ENCODE measurements at places on chromosomes 2 and 18. TPM values are rescaled to one million over a fixed set of nuclear protein-coding genes. Genes with fewer than 3 reads are reported as not detected.

Gene SATB2
- total RNA-seq, result 19.0 TPM

Gene UGT1A4
- total RNA-seq, result not detected

Gene NR4A2
- 25.3 TPM for total RNA-seq

Gene DSG2
- 4.0 TPM for total RNA-seq

Gene STARD6
- not detected for total RNA-seq

Gene ANKRD30BL
- not detected for total RNA-seq

DNA sequence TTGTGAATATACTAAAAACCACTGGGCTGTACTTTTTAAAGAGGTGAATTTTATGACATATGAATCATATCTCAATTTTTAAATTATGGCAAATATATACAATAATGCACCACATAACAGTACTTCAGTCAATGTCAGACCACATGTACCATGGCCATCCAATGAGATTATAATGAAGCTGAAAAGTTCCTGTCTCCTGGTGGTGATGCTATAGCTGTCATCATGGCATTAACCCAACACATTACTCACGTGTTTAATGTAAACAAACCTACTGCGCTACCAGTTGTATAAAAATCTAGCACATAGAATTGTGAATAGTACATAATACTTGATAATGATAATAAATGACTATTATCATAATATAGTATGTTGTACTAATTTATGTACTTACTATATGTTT lies 77.6 kb upstream of the ID2 start:
- no peak for DNase-seq

GRCh38 chr2:157107877-157108276 lies 149.6 kb upstream of the GALNT5 start:
- DNase-seq, result no peak

DNA sequence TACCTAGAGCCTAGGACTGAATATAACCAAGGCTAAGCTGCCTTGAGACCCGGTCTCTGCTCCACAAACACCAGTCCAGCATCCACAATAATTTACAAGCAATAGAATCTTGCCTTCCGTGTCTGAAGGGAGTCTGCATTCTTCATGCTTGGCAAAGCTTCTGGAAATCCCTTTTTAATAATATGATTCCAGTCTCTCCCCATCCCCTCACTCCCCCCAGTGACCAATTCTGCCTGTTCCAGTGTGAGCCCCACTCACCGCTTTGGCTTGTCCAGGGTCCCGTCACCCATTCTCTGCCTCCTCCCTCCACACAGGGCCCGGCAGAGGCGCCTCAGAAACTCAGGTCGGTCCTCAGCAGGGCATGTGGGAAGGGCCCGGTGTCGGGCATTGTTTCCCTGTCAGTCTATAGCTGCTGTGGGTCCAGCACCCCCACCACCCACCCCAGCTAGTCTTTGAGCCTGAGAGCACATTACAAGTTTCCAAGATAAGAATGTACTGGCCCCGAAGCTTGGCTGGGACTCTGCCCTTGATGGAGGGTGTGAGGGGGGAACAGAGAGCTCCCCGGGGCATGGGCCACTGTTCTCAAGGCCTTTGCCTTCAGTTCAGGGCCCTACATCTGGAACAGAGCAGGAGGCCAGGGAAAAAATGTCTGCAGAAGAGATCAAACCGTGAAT lies 129.7 kb upstream of the MYCN start:
- DNase-seq, result no peak

GRCh38 chr2:36541891-36542595 lies 55.9 kb downstream of the FEZ2 start:
- DNase-seq, result no peak

- no peak for DNase-seq
Measured at GRCh38 chr2:220148471-220149248, 521.2 kb downstream of the SLC4A3 start.

DNA sequence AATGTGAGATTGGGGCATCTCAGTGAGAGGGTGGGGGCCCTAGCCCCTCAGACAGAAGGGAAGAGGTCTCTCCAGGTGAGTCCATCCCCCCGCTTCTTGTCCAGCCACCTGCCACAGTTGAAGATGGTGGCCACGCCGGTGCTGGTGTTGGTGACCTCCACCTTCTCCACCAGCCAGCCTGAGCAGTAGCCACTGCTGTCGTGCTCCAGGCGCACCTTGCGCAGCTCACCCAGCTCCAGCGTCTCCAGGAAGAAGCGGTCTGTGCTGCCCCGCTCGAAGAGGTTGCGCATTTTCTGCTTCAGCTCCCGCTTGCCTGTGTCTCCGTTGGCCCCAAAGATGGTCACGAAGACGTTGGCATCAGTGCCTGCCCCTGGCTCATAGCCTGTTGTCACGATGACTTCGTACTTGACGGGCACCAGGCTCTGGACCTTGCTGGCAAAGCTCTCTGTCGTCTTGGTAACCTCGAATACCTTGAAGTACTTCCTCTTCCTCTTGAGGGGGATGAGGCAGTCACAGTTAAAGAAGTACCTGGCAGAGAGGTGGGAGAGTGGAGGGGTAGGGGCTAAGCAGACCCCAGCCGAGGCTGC lies 179.5 kb downstream of the LOXHD1 start:
- DNase-seq, result no peak

DNA sequence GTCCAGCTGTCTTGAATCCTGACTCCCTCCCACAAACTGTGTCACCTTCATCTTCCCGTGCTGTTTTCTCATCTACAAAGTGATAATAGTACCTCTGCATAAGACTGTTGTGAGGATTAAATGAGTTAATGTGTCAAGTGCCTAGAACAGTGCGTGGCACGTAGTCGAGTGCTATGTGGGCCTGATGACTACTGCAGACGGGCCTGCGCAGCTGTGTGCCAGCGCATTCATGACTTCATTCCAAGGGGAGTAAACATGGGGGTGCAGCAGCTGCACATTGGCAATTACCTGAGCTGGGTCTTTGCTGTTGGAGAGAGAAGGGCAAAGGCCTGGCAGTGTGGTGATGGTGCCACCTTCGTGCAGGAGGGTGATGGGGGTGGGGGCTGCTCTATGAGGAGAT lies 5.0 kb downstream of the TEX44 start:
- DNase-seq, result no peak

GRCh38 chr2:5791371-5791770 lies 99.2 kb downstream of the SOX11 start:
- no peak for DNase-seq

DNA sequence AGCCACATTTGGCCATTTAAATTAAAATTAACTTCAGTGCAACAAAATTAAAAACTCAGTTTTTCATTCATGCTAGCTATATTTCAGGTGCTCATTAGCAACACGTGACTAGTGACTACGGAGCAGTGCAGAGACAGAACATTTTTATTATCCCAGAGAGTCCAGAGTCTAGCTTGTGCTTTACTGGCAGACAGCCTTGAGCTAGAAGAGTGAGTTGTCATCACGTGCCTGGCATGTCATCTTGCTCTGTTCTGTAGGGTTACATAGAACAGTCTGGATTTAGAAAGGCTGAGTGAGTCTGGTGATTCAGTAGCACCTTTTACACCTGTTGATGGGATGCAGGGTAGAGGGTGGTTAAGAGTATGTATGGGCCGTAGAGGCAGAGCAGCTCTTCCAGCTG lies 136.9 kb upstream of the IL1R2 start:
- no peak for DNase-seq
